ENCODE measurements at places on chromosomes 5 and 9.

DNA sequence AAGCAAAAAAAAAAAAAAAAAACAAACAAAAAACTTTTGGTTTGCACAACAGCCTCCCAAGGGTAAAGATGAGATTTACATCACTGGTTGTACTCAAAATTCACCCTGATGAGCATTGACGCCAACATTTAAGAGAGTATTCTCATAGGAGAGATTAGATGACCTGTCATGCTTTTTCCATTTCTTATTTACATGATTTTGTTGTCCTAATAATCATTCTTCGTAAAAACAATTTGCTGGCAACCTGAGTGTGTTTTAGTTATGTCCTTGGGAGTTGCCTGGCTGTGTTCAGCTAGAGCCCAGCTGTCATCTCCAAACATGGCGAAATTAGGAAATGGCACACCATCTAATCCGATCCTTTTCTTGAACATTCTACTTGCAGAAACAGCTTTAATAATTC, 186.4 kb upstream of the MRPS30 start:
- DNase-seq, result no peak

DNA sequence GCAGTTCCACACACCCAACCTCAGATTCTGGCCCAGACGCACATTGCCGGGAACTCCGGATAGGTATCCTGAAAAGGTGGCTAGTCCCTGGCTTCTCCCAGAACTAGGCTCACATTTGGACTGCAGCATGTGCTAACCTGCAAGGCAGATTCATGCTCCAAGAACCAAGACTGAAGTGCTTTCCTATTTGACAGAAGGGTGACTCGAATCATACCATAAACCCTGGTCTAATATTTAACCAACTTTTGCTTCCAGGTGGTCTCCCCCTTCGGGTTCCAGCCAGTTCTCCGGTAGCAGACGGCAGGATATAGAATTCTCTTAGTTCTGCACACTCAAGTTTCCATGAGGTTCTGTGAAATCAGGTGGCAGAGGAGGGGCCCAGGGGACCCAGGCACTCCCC, 7.6 kb downstream of the PTGES start:
- DNase-seq, result no peak

DNA sequence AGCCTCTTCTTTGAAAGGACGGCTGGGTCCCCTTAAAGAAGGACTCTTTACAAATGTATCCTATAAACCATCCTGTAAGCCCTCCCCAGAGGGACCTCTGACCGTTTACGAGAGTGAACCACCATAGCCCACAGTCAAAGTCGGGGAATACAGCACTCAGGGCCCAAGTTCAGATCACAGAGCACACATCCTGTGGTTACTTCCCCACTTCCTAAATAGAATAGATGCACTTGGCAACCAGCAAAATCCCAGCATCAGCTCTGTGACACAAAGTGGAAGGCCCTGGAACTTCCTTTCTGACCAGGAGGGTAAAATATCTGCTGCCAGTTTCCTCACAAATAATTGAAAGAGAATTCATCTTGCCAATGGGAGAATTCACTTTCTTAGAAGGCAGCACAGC, 6.9 kb upstream of the IGFBPL1 start:
- no peak for DNase-seq

GRCh38 chr5:133421394-133421793, 190.9 kb downstream of the FSTL4 start:
- DNase-seq, result peak; percentile 43

DNA sequence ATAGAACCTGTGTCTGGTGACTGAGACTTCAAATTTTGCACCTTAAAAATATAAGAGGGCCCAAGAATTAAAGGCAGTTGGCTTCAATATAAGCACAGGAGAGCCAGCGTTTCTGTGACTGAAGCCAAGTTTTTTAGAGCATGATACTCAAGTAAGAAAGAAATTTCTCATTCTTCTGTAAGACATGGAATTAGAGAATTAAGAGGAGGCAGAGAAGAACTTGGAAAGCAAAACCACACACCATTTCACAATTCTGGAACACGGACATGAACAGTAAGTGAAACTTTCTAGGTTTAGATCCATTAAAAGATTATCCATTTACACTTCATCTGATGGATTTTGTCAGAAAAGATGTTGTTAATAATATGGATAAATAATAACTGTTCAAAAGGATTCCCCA, 8.9 kb upstream of the AGXT2 start:
- DNase-seq, result no peak

- DNase-seq, result no peak
These were observed 90.1 kb downstream of the ZFAND5 start for GRCh38 chr9:72274916-72275315.

DNA sequence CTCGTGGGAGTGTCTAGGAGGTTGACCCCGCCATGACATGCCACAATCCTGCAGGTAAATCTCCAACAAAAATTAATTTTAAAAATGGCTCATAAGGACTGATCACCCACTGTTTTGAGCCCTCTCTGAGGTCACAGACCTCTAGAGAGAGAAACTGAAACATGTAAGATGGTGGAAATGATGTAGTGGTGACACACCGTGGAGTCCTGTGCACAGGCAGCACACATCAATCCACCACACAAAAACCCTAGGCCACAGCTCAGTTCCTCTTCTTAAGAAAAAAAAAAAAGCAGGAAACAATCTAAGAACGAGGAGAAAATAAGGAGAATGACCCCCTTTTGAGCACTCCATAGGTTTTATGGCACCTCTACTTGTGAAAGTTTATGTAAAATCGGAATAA, 93.8 kb upstream of the FAM120A start:
- no peak for DNase-seq

DNA sequence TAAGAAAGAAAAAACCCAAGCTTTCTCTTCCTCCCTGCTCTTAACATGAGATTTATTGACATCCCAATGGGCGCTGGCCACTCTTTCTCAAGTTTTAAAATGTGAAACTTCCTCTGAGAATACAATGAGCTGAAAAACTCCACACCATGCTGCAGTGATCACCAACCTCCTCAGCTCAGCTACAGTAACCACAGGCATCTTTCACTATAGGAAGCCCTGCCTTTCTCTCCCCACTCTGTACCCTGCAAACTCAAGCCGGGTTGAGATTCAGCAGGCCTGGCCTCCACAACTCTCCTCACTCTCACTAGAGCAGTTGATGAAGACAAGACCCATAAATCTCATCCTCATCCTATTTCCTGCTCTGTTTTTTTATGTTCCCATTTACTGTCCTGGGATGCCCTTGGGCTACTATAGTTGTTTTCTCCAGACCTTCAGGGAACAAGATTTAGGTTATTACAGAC, 48.3 kb downstream of the SH3TC2 start:
- DNase-seq, result no peak

- no peak for DNase-seq
These were observed 34.0 kb downstream of the GLT6D1 start for GRCh38 chr9:135605238-135605781.

DNA sequence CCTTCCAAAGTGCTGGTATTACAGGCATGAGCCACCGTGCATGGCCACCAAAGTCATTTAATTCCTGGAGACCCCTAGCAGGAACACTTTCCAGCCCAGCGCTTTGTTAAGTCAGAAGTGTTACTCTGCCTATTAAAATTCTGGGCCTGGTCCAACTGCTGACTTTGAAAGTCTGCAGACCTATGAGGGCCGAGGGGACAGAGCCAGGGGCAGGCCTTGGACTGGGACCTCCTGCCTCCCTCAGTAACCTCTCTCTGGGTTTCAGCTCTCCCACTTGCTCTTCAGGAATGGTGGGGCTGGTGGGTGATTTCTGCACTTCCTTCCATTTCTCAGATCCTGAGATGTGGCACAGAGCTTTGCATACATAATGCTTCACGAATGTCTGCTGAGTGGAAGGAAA, 9.7 kb downstream of the C5orf52 start:
- no peak for DNase-seq

DNA sequence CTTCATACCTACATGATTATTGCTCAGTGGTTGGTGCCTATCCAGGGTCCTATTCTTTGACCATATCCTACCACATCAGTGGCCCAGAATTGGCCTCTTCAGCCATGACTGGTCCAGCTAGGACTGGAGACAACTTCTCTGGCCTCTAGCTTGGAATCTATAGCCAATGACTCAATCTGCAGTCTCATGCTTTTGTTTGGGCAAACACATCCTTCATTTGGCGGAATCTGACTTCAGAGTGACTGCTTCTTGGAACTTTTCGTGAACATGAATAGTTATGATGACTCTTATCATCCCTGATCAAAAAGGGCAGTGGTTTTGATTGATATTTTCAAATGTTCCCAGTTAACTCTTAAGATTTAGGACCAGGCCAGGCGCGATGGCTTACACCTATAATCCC, 134.1 kb downstream of the PAPPA start:
- peak; percentile 88 for DNase-seq

- no peak for DNase-seq
These were observed 855.8 kb downstream of the EFNA5 start for GRCh38 chr5:106814961-106815360.

GRCh38 chr9:14156046-14156445, 157.9 kb downstream of the NFIB start:
- DNase-seq, result no peak

DNA sequence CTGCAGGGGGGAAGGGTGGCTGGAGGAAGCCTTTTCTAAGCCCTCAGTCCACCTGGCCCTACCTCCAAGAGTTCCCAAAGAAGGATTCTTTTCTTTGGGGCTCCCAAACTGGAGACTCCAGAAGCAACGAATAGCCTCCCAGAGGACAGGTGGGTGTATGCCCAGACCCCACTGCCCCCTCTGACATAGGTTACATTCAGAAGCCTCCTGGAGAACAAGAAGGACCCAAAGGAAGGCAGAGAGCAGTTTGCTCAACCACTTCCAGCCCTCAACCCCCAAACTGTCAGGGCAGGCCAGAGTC, 10.3 kb downstream of the HK3 start:
- DNase-seq, result no peak

- peak; percentile 74 for DNase-seq
These were observed 7.6 kb upstream of the F2RL1 start for GRCh38 chr5:76811214-76811613.

DNA sequence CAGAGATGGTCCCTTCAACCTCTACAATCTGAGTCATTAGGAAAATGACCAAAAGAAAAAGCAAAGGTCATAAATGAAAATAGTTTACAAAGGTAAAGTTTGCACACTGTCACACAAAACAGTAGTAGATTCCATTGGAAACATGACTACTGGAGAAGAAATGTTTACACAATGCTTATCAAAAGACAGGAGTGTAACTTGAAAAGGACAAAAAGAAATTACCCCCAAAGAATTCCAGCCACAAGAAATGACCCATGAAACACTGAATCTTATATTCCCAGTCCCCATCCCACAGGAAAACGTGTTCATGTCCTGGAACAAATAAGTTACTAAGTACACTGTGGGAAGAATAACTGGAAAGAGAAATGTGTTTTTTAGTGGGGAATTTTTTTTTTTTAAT, 385.1 kb downstream of the SEMA5A start:
- no peak for DNase-seq

- no peak for DNase-seq
These were observed 76.3 kb upstream of the BARHL1 start for GRCh38 chr9:132505991-132506655.

DNA sequence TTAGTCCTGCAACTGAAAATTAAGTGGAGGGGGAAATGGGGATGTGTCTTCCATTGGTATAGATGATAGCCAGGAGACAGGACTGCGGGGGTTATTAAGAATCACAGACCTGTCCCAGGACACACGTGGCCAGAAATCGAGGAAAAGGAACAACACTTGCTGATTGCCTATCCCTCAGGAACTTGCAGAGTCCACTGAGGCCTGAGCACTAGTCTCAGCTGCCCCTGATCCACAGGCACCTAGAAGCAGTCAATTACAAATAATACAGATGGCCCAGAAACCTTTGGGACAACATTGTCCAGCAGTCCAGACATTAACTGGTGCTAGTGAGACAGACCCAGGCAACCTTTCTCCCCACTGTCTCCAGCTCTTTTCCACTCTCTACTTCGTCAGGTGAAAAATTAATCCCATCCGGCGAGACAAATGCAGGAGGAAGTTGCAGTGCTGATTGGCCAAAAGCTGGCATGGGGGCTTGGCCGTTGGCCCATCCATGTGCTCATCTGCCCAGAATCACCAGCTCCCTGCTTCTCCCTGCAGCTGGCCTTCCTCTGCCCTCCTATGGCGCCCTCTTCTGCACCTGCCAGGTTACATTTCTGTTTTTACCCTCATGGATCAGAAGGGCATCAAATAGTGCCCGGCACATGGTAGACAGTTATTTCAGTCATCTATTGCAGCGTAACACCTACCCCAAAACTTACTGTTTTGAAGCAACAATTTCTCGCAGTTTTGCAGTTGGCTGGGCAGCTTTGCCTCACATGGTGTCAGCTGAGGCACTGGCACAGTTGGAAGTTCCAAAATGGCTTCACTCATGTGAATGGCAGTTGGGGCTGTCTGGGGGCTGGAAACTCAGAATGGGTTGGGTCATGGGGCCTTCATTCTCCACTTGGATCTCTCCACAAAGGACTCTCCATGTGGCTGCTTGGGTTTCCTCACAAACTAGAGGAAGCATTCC, 3.6 kb upstream of the B4GALT1 start:
- peak; percentile 46 for DNase-seq

GRCh38 chr5:54309691-54310432, 511 bp downstream of the ARL15 start:
- peak; percentile 60 for DNase-seq

- no peak for DNase-seq
These were observed 101.6 kb upstream of the CTSV start for GRCh38 chr9:97140566-97140965.

All from ELR (cell line).